Left renal cortex interstitium (tissue), 4 donors: ENCODE measurements at places on chromosomes 7 and 10. TPM values are rescaled to one million over a fixed set of nuclear protein-coding genes. Genes with fewer than 3 reads are reported as not detected.

DNA sequence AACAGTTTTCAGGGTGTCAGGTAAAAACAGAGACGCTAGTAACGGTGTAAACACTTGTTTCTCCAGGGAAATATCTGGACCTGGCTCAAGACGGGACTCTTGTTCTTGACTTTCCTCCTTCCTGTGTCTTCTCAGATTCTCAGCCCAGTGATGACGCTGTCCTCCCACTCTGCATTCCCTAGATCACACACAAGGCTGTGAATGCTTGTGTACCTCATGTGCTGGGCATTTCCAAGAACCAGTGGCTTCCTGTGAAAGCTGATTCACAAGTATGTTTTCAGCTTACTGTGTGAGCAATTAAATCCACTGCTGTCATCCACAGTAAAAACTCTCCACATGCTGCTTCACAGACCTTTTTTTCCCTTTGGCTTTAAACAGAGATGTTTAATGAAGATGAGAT is 193.8 kb upstream of the DPP6 start:
- no peak for DNase-seq

DNA sequence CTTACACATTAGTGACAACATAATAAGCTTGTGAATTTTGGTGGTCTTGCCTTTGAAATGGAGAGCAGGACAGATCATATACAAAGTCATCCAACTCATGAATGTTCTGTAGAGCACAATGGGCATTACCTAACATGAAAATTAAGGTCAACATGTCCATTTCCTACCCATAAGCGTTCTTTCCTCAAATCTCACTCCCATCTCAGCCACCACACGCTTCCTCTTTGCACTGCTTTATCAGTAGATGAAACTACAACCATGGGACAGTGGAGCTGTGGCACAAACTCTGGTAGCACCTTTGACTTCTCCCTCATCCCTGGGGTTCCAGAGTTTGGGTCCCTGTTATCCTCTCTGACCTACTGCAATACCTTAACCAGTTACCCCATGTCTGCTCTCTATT is 2.2 kb downstream of the PON2 start:
- no peak for DNase-seq

BHLHA15 gene
- 0.41 TPM for polyA plus RNA-seq

GIMAP8 gene
- polyA plus RNA-seq: 8.2 TPM

FAM25A gene
- not detected for polyA plus RNA-seq

COL1A2 gene
- polyA plus RNA-seq: 631 TPM

GPR26 gene
- polyA plus RNA-seq: 0.02 TPM

DNA sequence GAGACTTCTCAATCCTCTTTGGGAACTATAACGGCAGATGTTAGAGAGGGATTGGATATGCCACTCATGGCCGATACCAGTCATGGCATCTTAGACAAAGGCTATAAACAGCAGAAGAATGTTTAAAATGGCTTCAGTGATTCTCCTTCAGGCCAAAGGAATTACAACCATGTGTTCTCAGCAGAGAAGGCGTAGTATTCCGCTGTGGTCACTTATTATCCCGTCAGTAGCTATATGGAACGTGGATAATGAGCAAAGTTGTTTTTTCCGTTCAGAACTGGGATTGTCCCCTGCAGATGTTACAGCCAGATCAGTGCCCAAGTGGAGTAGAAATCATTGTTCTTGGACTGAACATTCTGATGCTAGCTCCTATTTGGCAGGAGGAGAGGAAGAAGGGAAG is 43.1 kb downstream of the TEX36 start:
- DNase-seq: no peak

DNA sequence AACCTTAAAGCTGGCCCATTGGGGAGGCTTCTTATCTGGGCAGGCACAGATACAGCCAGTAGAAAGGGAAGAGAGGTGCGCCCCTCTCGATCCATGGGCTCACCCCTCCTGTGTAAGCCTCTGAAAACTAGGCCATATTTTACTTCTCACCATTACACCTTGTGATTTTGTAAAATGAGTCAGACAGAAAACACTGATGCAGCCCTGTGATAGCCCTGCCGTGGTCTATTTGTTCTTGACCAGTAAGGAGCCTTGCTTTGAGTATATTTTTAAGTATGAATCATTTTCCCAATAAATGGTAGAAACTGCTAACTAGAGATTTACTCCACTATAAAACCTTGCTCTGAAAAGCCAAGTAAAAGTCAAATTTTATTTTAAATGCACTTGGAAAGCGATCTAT is 329.8 kb upstream of the MBL2 start:
- no peak for DNase-seq

TMEM176B gene
- polyA plus RNA-seq: 99.0 TPM

DNA sequence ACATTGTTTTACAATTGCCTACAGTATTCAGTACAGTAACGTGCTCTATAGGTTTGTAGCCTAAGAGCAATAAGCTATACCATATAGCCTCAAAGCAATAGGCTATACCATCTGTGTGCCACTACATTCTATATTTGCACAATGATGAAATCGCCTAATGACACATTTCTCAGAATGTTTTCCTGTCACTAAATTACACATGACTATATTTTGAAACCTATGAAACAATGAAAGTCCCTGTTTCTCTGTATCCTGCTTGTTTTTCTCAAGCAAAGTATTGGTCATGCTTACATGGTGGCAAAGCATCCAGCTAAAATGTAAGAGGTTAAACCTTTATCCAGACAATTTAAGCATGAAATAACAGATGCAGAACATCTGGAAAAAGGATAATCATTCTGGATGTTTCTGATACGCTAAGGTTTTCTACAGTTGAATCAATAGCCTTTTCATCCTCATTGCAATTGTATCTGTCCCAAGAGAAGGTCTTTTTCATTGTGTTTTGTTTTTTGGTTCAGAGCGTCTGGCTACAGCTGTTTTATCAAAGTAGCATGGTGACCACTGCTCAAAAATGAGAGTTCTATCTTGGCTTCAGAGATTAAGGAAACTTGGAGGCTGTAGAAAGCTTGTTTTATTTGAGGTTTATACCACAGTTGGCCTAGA is 81.7 kb downstream of the CSTF2T start:
- DNase-seq: no peak

TRIM4 gene
- polyA plus RNA-seq: 39.2 TPM

DNA sequence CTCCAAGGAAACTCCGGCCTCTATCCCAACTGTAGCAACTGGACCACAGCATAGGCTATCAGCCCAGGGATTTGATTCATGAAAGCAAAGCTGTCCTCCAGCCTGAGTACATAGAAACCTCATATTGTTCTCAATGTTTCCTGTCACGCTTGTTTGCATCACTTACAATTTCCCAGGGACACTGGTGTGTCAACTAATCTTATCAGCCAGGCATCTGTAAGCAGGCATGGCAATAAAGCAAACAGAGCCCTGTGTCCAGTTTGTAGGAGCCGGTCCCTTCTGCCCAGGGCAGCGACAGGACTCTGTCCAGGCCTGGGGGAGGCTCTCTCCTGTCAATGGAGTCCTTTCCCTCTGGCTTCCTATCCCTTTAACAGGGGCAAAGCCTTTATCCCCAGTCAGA is 23.0 kb upstream of the CDHR3 start:
- DNase-seq: no peak
